ENCODE measurements at places on chromosomes 2 and 18. TPM values are rescaled to one million over a fixed set of nuclear protein-coding genes. Genes with fewer than 3 reads are reported as not detected.

Gene RGPD8
- 39.1 TPM for total RNA-seq

DNA sequence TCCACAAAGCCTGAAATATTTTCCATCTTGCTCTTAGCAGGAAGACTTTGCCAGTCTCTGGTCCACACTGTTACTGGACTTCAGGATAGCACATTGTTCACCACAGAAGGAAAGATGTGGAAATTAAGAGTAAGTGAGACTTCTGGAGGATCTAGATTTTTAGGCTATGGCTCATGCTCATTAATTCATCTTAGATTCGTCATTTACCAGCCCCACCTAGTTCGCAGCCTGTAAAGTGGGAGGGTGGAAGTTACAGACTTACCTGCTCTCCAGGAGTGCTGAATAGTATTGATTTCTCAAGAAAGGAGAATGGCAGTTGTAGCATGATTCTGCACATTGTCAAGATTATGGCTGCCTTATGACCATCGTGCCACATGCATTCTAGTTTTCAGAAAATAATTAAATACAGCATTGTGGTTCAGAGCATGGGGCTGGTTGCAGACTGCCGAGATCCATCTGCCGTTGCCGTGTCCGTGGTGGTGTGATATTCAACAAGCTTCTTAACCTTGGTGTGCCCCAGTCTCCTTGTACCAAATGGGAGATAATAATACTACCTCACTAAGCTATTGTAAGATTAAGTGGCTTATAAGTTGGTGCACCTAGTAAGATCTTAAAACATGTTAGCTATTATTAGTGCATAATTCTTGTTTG is 56.8 kb downstream of the RNF144A start:
- DNase-seq: no peak

Gene ADAM17
- 33.8 TPM for total RNA-seq

- no peak for DNase-seq
Observed at GRCh38 chr2:112150447-112150846, 12.3 kb downstream of the FBLN7 start.

Gene NT5DC4
- total RNA-seq: not detected

DNA sequence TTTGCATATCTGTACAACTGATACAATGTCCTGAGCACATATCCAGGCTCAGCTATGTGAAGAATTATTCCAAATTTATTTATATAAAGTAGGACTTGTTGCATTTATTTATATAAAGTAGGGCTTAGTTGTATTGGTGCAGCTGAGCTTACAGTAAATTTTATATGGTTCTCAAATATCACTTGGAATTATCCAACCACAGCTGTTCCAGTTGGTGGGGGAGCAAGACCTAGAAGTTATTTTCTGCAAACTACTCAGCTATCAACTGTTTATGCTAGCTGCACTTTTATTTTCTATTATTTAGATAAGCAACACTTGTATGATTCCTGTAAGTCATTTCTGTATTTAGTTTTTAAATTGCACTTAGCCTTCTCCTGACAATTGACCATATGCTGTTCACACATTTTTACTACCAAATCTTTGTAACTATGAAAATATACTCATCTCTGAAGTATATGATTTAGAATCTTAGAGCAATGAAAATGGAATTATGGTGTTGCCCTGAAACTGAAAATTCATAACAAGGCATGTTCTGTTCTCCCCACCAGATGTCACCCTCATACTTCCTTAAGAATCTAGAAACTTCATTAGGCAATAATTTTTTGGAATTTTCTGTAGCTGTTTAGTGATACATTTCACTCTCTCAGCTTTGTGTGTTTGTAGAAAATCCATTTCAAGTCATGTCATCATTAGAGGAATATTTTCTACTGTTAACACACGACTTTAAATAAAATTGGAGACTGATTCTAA is 157.0 kb upstream of the CBLN2 start:
- DNase-seq: no peak

Gene AP1S3
- total RNA-seq: 2.0 TPM
